ENCODE measurements at places on chromosomes 5 and 9. TPM values are rescaled to one million over a fixed set of nuclear protein-coding genes. Genes with fewer than 3 reads are reported as not detected.

NME5 gene
- not detected for total RNA-seq

AGGF1 gene
- total RNA-seq = 19.5 TPM

C1QTNF2 gene
- not detected for total RNA-seq

WDR38 gene
- not detected for total RNA-seq

TMEM174 gene
- total RNA-seq = not detected

PCDH12 gene
- not detected for total RNA-seq

SLC4A9 gene
- not detected for total RNA-seq

SLC1A3 gene
- total RNA-seq = 9.6 TPM

PCDHA10 gene
- total RNA-seq = 0.15 TPM

MYOT gene
- not detected for total RNA-seq

SLCO4C1 gene
- total RNA-seq = not detected

CAPSL gene
- not detected for total RNA-seq

TMEFF1 gene
- 0.28 TPM for total RNA-seq

SPATA31A3 gene
- total RNA-seq = not detected

C1QTNF3 gene
- 0.49 TPM for total RNA-seq

GRCh38 chr5:120386981-120387380, 77.1 kb upstream of the PRR16 start:
- no peak overlapping the region for H3K4me3 ChIP-seq
- peaks cover 5% of the 10 kb centered on the region for H3K36me3 ChIP-seq
- peak overlapping the region; percentile 96 for H3K27ac ChIP-seq
- no peak for DNase-seq
- H3K27me3 ChIP-seq = no peaks in the 10 kb centered on the region

DNA sequence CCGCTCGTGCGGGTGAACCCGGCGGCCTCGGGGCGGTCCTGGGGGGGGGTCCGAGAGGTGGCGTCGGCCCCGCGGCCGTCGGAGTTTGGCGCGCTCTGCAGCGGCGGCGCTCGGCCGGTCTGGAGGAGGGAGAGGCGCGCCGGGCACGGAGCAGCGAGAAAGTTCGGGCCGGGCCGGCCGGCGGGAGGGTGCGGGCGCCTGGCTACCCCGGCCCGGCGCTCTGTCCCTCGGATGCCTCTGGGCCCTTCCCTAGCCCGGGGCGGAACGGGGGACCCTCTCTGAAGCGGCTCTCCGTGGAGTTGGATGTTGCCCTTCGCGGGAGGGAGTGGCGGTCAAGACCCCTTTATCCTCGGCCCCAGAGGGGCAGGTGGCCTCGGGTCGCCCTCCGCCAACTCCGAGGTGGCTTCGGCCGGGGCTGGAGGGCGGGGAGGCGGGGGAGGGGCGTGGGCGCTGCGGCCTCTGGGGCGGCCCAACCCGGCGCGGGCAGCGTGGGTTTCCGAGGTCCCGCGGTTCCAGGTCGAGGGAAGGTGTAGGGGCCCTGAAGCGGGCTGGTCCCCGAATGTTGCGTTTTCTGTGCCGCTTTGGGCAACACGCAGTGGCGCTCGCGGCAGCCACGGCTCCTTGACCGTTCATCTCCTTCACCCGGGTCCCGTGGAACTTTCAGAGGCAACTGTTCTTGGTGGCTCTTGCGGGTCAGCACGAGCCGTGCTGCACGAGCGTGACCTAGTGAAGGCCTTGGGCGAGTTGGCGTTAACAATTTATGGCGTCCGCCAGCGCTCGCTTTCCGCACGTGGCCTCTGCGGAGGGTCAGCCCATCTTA, 290.5 kb downstream of the DOCK8 start:
- H3K4me1 ChIP-seq = peaks cover 21% of the 10 kb centered on the region
- peak; percentile 37 for DNase-seq
- no peaks in the 10 kb centered on the region for H3K27me3 ChIP-seq
- no peak overlapping the region for H3K27ac ChIP-seq

GRCh38 chr5:126801992-126802294, 25.0 kb downstream of the LMNB1 start:
- peak overlapping the region; percentile 15 for H3K4me3 ChIP-seq
- peak overlapping the region; percentile 37 for H3K27ac ChIP-seq
- peaks cover 4% of the 10 kb centered on the region for H3K36me3 ChIP-seq
- peak; percentile 67 for DNase-seq

DNA sequence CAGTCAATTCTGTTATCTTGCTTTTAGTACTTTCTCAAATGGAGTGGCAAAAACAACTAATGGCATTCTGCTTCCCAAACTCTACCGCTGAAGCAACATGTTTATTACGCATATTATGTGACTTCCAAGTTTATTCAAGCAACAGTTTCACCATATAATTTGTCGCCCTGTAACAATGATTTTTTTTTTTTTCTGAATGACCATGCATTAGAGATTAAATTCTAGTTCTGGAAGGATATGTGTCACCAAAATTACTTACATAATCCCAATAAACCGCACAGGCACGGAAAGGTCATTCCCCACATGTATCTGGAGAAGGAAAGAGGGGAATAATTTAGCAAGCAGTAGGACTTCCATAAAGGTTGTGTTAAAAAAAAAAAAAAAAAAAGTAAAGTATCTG, 691.8 kb downstream of the DNAH5 start:
- no peaks in the 10 kb centered on the region for H3K27me3 ChIP-seq
- peak overlapping the region; percentile 55 for H3K27ac ChIP-seq
- H3K36me3 ChIP-seq = no peaks in the 10 kb centered on the region
- no peak overlapping the region for H3K4me3 ChIP-seq

DNA sequence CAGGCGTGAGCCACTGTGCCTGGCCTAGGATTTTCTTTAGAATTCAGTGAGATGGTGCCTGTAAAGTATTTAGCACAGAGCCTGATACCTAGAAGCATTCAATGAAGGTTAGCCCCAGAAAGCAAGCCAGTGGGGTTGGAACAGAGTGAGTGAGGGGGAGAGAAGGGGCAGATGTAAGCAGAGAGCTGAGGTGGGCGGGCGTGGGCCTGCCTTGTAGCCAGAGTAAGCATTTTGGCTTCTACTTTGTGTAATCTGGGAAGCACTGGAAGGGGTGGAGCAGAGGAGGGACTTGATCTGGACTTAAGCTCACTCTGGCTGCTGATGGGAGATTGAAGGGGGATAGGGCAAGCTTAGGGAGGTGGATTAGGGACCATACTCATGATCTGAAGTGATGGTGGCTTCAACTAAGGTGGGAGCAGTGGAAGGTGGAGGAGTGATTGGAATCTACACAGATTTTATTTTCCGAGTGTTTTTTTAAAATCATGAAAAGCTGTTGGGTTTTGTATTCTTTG, 2.6 kb downstream of the EXOSC2 start:
- peaks cover 60% of the 10 kb centered on the region for H3K36me3 ChIP-seq
- H3K27ac ChIP-seq = no peak overlapping the region
- H3K27me3 ChIP-seq = no peaks in the 10 kb centered on the region
- peaks cover 40% of the 10 kb centered on the region for H3K4me1 ChIP-seq
- H3K4me3 ChIP-seq = no peak overlapping the region

GRCh38 chr5:135235551-135236227, 163.3 kb downstream of the MACROH2A1 start:
- no peak for DNase-seq
- H3K27ac ChIP-seq = no peak overlapping the region
- H3K4me3 ChIP-seq = no peak overlapping the region
- H3K4me1 ChIP-seq = peaks cover 24% of the 10 kb centered on the region
- H3K27me3 ChIP-seq = no peaks in the 10 kb centered on the region

DNA sequence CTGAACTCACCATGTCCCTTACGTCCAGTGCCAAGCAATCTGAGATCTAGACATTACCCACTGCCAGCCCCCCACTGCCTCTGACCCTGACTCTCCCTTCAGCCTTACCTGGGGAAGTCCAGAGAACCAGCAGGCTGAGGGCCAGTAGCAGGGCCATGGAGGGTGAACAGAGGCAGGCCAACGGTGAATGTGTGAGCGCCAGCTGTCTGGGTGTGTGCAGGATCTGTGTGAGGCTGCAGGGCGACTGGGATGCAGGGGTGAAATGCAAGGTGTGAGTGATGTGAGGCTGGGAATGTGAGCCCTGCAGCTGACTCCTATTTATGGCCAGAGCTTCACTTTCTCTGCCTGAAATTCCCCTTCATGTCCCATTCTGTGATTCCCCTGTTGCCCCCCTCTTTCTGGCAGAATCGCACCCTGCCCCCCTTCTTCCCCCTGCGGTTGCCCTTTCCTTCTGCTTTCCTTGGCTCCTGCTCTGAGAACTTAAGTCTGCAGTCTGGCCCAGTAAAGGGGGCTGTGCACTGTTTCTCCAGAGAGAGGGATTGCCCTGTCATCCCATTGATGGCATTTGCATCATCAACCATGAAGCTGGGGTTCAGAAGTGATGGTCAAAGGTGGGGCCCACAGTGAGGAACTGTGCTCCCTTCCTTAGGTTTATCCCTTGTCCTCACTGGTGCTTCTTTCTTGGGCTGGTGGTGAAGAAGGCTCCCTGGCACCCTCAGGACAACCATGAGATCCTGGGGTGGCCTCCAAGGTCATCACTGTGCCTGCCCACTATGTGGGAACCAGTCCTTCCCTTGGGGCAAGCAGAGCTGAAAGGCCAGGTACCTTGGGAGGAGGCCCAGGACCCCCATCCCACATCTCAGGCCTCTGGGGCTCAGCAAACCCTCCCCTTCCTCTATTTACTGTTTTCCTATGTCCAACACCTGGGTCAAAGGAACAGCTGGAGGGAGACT, at the start of gene CCL19:
Gene CCL19 (minus strand): TSS at position 294 of the 953 bp plus-strand sequence. CDS start 137 bp downstream, at position 157.
- H3K4me3 ChIP-seq = no peak within 1 kb of the TSS
- H3K27me3 ChIP-seq = no peaks in the 10 kb centered on the region
- H3K4me1 ChIP-seq = no peaks in the 10 kb centered on the region
- peaks cover 6% of the 10 kb centered on the region for H3K36me3 ChIP-seq

DNA sequence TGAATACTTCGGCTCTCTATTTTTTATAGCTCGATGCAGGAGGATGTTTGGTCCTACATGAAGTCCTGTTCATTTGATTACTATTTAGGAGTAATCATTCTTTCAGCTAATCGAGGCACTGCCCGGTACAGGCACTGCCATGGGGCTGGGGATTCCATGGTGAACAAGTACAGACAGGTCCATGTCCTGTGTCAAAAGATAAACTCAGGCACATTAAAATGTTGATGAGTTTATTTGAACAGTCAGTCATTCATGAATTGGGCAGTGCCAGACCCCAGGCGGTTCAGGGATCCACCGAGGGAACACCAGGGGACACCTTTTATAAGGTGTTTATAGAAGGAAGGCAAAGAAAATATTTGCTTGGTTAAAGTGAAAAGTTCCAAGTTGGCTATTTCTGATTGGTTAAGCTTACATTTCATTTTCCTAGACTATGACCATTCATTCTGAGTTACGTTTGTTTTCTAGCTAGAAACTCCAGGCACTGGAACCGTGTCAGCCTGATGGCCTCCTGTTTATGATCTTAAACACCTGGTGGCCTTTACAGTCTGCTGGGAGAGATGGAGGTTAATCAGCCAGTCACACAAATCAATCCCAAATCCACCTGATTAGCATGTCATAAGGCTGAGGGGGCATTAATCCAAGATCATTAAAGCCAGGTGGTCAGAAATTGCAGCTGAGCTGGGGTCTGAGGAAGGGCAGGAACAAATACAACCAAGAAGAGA, 47.0 kb upstream of the TDRD7 start:
- DNase-seq = no peak
- H3K4me3 ChIP-seq = no peak overlapping the region
- H3K27ac ChIP-seq = no peak overlapping the region

DNA sequence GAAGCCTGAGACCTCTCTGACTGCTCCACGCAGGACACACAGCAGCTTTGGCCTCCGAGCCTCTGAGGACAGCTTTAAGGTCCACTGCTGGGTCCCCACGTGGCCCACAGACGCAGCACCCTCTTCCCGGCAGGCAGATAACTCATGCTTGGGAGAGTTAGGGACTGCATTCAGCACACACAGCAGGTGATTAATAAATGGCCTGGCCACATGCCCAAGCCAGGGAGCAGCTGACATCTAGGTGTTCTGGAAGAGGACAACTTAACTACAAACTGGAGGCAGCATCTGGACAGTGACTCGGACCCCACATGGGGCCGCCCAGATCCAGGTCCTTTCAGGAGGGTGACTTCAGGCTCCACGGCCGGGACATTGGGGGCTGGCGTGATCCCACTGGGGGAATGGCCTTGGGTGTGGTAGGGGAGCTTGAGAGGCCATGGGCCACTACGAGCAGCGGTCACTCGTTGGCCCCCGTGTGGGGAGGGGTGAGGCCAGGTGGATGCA, 11.3 kb downstream of the NINJ1 start:
- no peak overlapping the region for H3K27ac ChIP-seq
- peaks cover 65% of the 10 kb centered on the region for H3K36me3 ChIP-seq
- DNase-seq = no peak
- H3K4me3 ChIP-seq = no peak overlapping the region
- no peaks in the 10 kb centered on the region for H3K27me3 ChIP-seq
- H3K4me1 ChIP-seq = peaks cover 22% of the 10 kb centered on the region

DNA sequence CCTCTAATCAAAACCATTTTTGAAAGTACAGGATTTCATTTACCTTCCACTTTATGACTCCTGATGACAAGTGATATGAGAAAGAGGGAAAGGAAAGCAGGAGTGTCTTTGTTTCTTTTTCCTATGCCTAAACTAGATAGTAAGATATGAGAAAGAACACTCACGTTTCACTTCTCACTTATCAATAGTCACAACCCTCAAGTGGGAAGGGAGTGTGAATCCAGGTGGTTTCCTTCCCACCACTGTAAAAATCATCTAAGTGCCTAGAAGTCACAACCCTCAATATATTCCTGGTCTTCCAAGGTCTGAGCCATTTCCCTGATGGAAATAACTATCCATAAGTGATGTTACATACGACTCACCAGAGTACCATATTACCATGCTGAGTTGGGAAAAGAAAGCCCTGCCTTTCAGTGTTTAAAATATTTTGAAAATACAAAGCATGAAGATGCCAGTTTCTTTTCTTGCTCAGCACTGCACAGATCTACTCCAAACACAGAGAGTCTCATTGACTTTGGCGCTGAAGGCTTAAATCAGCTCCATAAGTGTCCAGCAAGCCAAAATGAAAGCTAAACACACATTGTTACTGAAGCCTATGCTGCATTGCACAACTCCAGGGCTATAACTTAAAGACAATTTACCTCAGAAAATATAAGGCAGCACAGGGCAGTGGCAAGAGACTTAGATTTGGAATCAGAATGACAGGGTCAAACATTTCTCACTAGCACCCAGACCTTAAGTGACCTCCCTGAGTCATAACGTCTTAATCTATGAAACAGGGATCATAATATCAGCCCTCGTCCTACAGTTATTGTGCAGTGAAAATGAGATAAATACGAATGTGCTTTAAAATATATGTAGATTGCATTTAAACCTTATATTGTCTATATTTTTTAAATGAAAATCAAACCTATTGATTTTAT, 301.2 kb downstream of the KIAA0825 start:
- no peaks in the 10 kb centered on the region for H3K4me1 ChIP-seq
- H3K27me3 ChIP-seq = no peaks in the 10 kb centered on the region
- no peaks in the 10 kb centered on the region for H3K36me3 ChIP-seq
- no peak for DNase-seq

Measured in MCF 10A (cell line).